ENCODE measurements at places on chromosomes 2 and 18.

- no peak for DNase-seq
Observed at GRCh38 chr2:152646775-152647174, 70.5 kb downstream of the PRPF40A start.

DNA sequence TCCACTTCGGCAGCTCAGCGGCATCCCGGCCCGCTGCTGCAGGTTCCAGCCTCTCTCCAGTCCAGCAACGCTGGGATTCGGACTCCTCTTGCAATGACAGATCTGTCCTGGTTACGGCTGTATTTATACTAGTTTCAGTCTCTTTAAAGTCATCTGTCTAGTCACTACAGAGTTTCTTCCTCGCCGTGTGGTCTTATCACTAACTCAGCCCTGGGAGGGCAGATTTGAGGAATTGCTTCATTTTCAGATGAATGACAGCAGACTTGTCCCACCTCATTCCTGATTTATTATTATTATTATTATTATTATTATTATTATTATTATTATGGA is 2.2 kb downstream of the KLHL29 start:
- no peak for DNase-seq

DNA sequence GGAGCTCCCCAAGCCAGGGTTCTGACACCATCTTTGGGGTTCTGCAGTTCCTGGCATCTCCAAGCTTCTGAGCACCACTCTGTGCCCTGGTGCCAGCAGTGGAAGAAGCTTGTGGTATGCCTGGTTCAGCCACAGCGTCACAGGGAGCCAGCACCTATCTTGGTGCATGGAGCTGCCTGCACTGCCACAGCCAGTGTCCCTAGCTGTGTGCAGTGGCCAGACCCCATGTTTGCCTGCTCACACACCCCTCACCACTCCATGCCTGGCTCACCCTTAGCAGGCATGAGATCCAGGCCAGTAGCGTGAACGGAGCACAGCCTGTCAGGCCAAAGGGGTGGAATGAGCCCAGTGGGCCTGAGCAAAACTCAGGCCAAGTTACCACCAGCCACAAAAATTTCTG is 290.2 kb upstream of the LRATD1 start:
- DNase-seq, result no peak

- peak; percentile 70 for DNase-seq
Observed at GRCh38 chr2:227655454-227655853, 11.2 kb upstream of the SCYGR5 start.

DNA sequence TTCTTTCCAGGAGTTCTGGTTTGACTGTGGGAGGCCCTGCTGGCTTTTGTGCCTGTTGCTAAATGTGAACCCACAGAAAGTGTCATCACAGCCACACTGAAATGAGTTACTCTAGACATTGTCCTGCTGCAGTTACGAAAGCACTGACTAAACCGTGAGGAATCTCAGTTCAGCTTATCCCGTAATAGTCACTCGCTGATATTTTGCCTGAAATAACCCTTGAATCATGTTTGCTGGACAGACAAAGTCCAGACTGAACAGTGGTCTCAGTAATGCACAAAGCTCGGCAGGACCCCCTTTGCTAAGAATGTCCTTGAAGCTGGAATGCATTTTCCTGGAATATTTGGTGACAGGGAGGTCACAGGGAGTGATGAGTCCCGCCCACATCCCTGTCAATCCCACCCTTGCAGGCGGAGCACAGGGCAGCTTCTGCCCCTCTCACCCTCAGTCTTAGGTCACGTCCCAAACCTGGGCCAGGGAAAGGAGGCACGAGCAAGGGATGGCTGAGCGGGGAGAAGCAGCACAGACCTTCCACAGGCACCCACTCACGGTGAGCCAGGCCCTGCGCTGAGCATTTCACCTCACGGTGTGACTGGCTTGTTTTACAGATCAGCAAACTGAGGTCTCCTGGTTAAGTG is 53.4 kb downstream of the ADI1 start:
- no peak for DNase-seq

DNA sequence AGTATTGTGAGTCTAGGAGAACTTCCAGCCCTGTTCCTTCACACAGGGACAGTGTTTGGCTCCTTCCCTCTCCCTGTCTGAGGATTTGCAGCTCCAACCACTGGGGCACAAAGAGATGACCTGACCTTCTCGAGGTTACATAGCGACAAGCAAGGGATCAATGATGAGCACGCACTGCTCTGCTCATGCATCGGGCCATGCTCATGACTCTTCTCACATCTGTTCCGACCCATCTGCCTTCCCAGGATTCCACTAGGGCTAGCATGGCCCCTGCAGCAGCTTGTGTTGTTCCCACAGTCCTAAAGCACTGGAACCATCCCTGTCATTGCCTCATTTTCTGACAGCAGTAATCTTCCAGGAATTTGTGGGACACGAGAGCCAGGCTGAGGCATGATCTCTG is 78.8 kb upstream of the ARHGAP28 start:
- DNase-seq, result no peak

GRCh38 chr2:134739879-134740301 is 21.1 kb upstream of the TMEM163 start:
- no peak for DNase-seq

- DNase-seq, result no peak
Observed at GRCh38 chr18:10249270-10249669, 205.2 kb upstream of the APCDD1 start.

- no peak for DNase-seq
Observed at GRCh38 chr2:118019821-118020220, 6.0 kb upstream of the CCDC93 start.

- DNase-seq, result no peak
Observed at GRCh38 chr2:57990118-57990725, 56.4 kb upstream of the VRK2 start.

- DNase-seq, result no peak
Observed at GRCh38 chr2:182914852-182915251, 48.4 kb upstream of the FRZB start.

- no peak for DNase-seq
Observed at GRCh38 chr2:168679741-168680310, 122.6 kb upstream of the NOSTRIN start.

GRCh38 chr2:103174711-103175110 is 412.9 kb downstream of the TMEM182 start:
- DNase-seq, result no peak

DNA sequence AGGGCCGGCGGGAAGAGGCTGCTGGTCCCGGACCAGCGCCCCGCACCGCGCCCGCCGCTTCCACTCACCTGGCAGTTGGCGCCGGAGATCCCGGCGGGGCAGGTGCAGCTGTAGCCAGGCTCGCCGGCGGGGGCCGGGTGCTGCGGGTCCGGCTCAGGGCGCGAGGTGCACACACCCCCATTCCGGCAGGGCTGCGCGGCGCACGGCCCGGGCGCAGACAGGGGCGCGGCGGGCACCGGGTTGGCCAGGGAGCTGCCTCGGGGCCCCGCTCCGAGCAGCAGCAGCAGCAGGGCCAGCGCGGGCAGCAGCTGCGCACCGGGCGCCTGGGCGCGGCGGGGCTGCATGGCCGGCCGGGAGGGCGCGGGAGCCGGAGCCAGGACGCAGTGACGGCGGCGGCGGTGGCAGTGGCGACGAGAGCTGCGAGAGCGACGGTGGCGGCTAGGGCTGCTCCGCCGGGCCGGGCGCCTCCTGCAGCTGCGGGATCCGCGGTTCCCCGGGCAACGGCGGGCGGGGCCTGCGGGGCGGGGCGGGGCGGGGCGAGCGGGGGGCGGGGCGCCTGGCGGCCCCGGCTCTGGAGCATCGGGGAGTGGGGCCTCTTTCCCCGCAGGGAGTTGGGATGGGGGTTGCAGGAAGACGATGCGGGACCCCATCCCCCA is at the start of gene DNER:
Gene DNER, minus strand, starts transcription at position 476 of the 656 bp plus-strand sequence. Its CDS starts 132 bp downstream, at position 344.
- no peak for DNase-seq

- no peak for DNase-seq
Observed at GRCh38 chr2:145543856-145544255, 1023.9 kb upstream of the ZEB2 start.

- DNase-seq, result no peak
Observed at GRCh38 chr2:158808426-158808825, 13.3 kb downstream of the DAPL1 start.

DNA sequence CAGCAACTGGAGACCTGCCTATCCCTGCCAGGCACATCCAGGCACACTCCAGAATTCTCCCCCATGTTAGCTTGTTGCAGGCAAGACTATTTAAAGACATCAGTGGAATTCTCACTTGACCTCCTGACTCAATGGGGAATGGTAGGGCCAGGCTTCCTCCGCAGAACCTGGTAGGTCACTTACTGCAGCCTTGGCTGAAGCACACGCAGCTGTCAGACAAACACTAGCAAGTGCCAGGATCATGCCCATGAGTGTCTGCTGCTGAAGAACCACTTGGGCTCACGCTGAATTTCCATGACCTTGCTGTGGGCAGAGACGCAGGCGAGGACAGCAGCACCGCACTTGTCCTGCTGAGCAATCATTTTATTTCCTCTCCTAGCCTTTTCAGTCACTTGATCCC is 3.2 kb downstream of the LRRC30 start:
- no peak for DNase-seq

GRCh38 chr18:75066021-75066880 is 142.7 kb downstream of the PTGR3 start:
- DNase-seq, result no peak

- DNase-seq, result no peak
Observed at GRCh38 chr2:100041946-100042345, 100.4 kb downstream of the AFF3 start.

DNA sequence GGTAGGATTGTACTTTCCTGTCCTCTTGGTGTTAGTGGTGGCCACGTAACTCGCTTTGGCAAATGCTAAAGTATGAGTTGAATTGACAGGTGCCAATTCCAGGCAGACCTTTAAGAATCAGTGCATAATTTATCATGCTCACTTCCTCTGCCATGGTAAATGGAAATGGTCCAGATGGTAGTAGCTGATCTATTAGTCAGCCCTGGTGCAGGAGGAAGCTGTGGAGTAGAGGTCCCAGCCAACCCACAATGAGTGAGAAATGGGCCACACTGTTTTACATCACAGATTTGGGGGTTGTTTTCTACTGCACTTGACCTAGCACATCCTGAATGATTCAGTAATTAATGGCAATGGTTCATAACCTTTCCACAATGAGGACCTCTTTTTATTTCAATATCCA is 104.4 kb downstream of the RGPD3 start:
- DNase-seq, result no peak

DNA sequence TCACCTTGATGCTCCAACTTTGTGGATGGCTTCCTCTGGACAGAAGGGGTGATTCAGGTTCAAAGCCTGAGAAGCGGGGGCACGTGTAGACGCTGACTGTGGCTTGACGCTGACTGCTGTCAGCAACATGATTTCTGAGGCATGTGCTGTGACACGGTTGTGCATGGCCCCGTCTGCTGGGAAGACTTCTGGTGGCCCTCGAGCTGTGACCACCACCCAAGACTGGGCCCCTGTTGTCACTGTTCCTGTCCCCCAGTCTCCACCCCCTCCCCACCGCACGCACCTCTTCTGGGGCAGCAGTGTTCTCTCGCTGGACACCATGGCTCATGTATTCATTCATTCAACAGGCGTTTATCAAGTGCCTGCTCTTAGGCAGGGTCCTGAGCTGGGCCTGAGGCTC is 245.0 kb downstream of the FAM210A start:
- no peak for DNase-seq

- DNase-seq, result peak; percentile 68
Observed at GRCh38 chr18:34709750-34710441, at the start of gene DTNA. TSS of gene DTNA (plus strand) at chr18:34710298. CDS start at chr18:34755977, 45,679 bp downstream.

DNA sequence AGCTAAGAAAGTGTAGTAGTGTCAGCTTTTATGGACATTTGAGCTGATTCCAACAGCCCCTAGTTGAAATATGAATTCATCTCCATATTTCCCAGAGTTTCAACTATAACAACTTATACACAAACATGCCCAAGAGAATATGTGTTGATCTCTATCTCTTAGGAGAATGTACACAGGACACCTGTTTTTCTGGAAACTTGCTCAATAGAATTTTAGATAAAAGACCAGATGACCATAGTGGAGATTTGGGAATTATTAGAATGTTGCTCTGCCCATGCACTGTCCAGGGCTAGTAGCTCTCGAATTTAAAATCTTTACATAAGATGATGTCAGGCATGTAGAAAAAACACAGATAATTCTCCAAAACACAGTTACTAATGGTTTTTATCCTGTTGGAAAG is 162.3 kb upstream of the VRK2 start:
- no peak for DNase-seq

DNA sequence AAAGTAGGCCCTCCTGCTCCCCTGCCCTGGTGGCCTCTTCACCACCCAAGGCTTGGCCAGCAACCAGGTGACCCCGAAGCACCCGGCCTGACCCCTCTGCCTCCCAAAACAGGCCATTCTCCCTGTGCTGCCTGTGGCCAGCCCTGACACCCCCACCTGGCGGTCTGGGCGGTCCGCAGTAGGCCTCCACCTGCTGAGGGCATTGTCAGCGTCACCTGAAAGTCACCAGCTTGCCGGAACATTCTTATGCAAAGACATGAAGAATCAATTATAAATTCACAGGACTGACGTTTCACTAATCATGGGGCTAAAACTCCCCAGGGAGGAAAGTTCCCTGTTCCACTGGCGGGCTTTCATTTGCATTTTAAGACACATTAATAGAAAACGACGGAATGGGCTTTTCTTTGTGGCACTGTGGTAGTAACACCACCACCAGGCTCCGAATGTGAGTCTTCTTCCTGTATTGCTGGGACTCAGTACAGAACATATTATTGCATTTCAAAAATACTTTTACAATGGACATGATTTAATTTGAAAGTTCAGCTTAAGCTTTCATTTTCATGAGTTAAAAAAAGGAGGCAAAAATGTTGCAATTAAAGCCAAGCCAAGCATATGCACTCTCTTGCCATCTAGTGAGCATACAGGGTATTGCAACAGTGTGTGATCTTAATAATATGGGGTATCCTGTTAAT is 57.4 kb downstream of the ADI1 start:
- peak; percentile 58 for DNase-seq

DNA sequence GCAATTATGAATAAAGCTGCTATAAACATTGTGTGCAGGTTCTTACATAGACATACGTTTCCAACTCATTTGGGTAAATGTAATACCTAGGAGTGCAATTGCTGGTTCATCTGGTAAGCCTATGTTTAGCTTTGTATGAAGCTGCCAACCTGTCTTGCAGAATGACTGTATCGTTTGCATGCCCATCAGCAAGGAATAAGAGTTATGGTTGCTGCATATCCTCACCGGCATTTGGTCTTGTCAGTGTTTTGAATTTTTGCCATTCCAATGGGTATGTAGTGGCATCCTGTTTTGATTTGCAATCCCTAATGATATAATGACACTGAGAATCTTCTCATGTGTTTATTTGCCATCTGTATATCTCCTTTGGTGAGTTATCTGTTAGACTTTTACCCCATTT is 20.7 kb downstream of the CCDC150 start:
- peak; percentile 7 for DNase-seq

- DNase-seq, result no peak
Observed at GRCh38 chr2:134233728-134234136, 20.1 kb upstream of the MGAT5 start.

DNA sequence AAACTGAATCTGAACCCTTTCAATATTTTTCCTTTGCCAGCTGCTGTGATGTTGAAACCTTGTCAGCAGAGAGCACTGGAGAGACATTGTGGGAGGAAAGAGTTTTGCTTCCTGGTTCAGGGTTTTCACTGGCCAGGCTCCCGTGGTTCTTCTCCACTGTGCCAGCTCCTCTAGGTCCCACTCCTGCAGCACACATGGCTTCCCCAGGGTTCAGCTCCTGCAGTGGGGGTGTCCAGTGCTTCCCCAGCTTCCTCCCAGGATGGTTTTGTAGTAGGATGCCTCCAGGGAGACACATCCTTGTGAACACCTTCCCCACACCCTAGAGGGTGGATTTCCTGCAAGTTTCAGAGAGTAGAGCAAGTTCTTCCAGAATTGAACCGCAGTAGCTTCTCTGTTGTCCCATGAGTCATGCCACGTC is 24.0 kb upstream of the SULT1C3 start:
- no peak for DNase-seq

- no peak for DNase-seq
Observed at GRCh38 chr2:160516547-160517365, 23.1 kb upstream of the RBMS1 start.

GRCh38 chr2:216426166-216426777 is 14.0 kb downstream of the SMARCAL1 start:
- no peak for DNase-seq

Measured in kidney capillary endothelial cell (primary cell).